GDM1 (cell line): ENCODE measurements at places on chromosomes 4 and X.

GRCh38 chrX:80216086-80216485, 201.5 kb downstream of the TBX22 start:
- no peak for DNase-seq

DNA sequence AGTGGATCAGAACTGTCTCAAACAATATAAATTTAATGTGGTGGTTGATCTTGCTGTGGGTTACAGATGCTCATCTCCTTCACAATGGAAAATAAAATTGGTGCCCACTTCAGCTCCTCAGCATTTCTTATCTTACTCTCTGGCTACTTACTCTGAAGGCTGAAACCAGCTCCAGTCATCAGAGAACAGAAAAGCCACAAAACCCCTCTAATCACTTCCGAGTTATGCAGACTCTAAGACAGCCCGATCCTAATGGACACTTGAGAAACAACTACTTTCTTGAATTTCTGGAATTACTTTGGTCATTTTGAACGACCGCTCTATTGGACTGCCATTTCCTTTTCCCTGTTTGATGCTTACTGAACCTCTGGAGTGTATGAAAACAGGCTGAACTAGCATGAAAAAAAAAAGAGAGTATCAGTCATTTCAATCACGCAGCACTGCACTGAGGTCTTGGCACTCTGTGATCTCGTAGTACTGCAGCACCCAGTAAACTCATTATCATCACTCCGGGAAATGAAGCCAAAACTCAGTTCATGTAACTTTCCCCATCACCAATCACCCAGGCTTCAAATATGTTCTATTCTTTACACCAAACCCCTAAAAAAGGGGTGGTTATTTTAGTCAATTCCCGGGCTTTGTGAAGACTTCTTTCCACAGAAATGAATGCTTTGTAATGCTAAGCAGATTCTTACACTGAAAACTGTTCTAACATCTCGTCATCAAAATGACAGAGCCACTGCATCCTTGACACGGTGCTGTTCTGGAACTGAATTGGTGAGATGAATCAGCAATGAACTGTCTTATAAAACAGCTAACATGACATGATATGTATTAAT, 54.5 kb downstream of the TSPAN5 start:
- DNase-seq: no peak

GRCh38 chrX:73766431-73766795, 203.4 kb downstream of the CHIC1 start:
- DNase-seq: no peak

DNA sequence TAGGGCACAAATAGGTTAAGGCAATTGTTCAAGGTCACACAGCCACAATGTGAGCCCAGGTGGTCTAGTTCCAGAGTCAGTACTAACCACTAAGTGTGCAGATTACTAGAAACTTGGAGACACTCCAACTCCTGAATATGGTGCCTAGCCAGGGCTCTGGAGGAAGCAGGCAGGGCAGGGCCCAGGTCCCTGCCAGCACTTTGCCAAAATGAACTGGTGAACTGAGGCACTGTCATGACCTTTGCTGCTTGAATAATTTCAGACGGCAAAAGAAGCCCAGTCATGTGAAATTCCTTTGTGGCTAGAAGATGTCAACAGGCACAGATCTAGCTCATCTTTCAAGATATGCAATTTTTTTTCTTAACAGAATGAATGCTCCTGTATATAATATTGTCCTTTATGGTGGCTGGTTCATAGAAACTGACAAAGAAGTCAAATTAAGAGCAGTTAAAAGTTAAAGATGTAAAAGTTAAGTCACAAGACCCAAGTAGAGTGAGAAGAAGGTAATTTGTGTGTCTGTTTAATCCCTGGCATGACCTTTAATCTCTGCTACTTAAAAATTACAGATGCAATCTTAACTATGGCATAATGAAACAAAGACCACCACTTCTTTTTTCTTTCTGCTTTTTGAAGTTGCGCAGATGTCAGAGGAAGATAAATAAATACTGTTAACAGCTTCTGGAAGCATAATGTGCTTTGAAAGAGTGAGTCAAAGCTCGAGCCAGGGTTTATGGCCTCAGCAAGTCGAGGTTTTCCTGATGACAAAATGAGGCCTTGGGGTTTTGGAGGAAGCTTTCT, 54.1 kb downstream of the SHROOM3 start:
- DNase-seq: peak; percentile 14

DNA sequence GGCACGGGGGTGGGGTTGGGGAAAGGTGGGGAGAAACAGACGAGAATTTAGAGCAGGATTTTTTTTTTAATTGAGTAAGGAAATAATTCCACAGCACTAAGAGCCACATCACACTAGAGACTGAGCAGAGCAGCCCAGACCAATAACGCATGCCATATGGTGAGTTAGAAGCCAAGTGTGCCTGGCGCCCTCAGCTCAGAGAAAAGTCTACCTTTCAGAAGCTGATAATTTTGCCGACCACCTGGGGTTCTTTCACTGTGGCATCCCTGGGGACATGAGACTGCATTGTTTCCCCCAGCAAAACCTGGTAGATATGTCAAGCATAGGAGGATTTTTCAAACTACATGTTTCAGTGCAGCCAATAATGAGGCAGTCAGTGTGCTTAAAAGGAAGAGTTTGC, 516.8 kb downstream of the SMARCA1 start:
- no peak for DNase-seq

GRCh38 chr4:149897783-149898182, 82.1 kb upstream of the IQCM start:
- no peak for DNase-seq

DNA sequence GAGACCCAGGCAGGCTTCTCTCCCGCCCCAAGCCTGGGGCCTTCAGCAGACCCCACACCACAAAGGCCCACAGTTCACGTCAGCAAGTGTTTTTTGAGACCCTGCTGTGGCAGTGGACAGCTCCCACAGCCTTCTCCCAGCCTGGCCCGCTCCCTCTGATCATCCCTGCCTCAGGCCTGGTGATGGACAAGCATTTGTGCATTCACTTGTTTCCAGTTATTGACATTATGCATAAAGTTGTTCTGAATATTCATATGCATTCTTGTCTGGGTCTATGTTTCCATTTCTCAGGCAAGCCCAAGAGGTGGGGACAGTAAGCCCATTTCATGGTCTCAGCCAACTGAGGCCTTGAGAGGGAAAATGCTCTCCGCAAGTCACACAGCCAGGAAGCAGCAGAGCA, 14.7 kb downstream of the TRO start:
- no peak for DNase-seq

DNA sequence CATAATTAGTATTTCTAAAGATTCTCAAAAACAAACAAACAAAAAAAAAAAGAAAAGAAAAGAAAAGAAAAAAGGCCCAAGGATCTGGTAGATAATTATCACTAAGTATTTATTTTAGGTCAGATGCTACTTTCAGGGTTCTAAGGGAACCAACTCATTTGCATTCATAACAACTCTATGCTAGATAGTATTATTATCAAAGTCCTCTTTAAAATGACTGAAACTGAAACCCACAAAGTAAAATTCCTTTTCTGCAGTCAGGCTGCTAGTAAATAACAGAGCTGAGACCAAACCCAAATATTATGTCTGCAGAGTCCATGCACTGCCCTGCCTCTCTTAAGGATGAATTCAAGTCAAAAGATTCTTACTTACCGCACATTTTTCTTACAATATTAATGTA, 38.3 kb upstream of the MAPK10 start:
- no peak for DNase-seq

- DNase-seq: no peak
Measured at GRCh38 chr4:107902715-107903114, 28.6 kb upstream of the CYP2U1 start.

GRCh38 chr4:86481440-86481839, 112.7 kb upstream of the PTPN13 start:
- DNase-seq: no peak

DNA sequence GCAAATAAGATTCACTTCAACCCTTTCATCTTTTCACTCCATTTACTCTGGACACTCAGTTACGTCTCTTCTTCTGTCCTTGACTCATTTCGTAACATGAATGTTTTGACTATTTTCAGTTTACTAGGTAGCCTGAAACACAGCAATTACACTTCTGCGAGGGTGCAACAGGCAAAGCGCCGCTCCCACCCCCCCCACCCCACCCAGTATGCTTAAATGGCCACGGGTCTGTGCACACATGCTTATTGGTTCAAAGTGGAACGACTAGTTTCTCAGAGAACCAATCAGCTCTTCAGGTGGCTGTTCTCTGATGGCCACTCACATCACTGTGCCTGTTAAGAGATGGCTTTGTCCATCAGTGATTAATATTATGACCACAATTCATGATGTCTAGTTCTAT, 3.5 kb downstream of the BEND4 start:
- no peak for DNase-seq

GRCh38 chr4:6986072-6986780, 56.9 kb upstream of the TADA2B start:
- DNase-seq: no peak

DNA sequence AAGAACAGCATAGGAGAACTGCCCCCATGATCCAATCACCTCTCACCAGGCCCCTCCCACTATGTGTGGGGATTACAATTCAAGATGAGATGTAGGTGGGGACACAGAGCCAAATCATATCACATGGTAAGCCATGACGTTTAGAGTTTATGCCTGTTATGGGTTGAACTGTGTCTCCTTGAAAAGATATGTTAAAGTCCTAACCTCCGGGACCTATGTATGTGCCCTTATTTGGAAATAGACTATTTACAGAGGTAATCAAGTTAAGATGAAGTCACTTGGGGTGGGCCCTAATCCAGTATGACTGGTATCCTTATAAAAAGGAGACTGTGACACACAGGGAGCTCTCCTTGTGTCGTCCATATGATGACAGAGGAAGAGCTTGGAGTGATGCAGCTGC, 25.2 kb upstream of the SLC2A9 start:
- DNase-seq: no peak

DNA sequence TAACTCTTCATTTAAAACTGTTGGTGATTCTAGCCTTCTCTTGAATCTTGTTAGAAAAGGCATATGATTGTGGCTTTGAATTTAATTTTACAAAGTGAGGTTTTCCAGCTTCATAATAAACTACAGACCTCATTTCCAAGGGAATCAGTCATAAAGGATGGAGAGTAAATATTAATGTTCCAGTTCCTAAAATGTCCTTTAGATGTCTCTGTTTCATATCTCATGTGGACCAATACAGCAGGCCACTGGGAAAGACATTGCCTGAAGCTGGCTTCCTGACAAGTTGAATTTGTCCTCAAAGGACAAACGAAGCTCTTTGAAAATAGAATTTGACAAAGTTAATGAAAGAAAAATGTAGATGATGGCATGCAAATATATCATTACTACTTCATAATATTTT, 125.4 kb downstream of the ZNF330 start:
- DNase-seq: no peak

DNA sequence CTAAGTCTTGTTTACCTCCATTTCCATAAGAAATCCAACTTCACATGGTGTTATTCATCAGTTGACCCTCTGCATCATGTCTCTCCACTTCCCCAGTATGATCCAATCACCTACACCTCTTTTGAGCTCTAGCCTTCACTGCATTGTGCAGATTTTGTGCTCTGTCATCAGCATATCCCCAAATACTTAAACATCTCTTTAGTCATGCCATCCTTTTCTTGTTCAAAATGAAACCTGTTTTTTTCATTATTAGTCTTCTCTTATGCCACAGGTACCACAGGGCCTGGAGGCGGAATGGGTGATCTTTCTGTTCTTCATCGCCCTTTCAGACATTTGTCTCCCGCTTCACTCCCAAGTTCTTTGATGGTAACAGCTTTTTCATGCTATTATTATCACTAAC, 382.7 kb upstream of the GALNTL6 start:
- no peak for DNase-seq

GRCh38 chr4:154455111-154455510, 36.5 kb downstream of the DCHS2 start:
- DNase-seq: no peak

DNA sequence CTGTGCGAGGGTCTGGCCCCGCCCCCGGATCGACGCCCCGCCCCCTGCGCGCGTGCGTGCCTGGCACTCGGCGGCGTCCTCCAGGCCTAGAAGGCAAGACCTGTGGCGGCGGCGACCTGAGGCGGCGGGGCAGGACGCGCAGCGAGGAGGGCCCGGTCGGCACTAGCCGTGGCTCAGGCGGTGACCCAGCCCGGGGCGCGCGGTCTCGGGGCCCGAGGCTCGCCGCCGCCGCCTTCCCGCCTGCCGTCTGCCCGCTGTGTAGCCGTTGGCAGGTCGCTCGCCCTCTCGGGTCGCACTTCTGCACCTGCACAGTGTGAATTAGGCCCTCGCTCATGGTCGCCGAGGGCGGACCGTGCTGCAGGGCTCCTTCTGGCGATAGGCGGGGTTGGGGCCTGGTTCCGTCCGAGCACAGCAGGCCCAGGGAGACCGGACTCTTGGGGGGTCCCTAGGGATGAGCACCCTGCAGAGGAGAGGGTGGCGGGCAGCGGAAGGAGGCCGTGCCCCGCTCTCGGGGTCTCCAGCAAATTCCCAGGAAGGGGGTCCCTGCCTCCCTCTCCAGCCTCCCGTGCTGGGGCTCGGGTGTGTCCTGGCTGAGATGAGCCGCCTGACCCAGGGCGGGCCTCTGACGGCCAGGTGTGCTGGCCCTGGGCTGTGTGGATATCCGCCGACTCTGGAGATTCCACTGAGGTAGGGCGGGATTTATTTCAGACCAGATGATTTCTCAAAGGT, 557 bp upstream of the FAM53A start:
- DNase-seq: no peak

GRCh38 chr4:16171831-16172230, 54.4 kb downstream of the TAPT1 start:
- DNase-seq: no peak

DNA sequence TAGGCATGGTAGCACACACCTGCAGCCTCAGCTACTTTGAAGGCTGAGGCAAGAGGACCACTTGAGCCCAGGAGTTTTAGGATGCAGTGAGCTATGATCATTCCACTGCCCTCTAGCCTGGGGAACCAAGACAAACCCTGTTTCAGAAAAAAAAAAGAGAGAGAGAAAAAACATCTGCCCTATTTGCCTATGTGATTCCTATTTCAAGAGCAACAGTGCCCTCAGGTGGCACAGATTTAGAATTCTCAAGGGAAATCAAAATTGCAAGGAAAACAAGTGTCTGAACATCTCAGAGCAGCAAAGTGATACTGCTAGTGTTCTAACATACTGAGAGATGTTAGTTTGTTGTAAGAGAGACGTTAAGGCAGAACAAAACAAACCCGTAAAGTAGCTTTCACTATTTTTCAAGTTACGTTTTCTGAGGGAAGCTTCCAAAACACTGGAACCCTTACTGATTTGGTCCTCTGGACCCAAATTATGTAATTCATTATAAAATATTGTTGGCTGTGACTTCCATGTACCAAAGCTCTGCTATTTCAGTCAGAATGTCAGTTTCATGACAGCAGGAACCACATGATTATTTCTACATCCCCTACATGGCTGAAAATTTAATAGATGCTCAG, 7.9 kb downstream of the BDH2 start:
- DNase-seq: peak; percentile 32

DNA sequence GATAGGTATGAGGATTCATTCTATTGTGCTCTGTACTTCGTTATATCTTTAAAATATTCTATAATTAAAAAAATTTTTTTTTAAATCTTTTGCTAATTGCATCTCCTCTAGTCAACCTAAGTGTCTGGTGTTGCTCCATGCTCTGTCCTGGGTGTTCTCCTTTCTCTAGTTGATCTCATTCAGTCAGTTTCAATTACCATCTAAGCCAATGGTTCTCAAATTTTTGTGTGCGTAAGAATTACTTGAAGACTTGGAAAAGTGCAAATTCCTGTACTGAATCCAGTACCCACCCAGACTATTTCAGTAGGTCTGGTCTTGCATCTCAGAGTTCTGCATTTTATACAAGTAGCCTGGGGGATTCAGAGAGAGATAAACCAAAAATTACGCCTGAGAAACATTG, 6.7 kb downstream of the TMPRSS11D start:
- no peak for DNase-seq

- DNase-seq: peak; percentile 74
Measured at GRCh38 chrX:131746491-131746968, 202.7 kb downstream of the OR13H1 start.
